ENCODE measurements at places on chromosomes 12 and 14. TPM values are rescaled to one million over a fixed set of nuclear protein-coding genes. Genes with fewer than 3 reads are reported as not detected.

Gene HOXC11
- total RNA-seq, result not detected

Gene SLC25A21
- 1.2 TPM for total RNA-seq

Gene NPAS3
- total RNA-seq, result 5.8 TPM

Gene MYH6
- total RNA-seq, result 0.06 TPM

Gene SERPINA12
- not detected for total RNA-seq

Gene KLHL33
- 0.83 TPM for total RNA-seq

Gene PRR4
- total RNA-seq, result 1.0 TPM

Gene LMNTD1
- 1.2 TPM for total RNA-seq

Gene WSCD2
- total RNA-seq, result 34.3 TPM

Gene SYT1
- 8.9 TPM for total RNA-seq
